ENCODE measurements at places on chromosomes 13 and 19.
A peak's percentile ranks its signal among the peaks of the same experiment; 100 is the strongest.

DNA sequence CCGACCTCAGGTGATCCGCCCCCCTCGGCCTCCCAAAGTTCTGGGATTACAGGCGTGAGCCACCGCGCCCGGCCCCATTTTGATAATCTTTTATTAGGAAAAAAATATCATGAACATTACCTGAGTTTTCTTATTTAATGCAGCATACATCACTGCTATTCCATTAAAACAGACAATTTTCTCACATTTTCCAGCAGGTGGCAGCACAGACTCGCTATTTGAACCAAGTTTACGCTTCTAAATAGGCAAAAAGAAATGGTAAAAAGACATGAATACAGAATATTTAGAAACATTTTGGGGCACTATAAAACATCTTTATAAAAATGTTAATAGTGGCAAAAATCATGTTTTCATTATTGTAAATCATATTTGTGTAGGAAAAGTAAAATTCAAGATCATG is 903.1 kb downstream of the SLITRK6 start:
- peak; percentile 34 for DNase-seq

GRCh38 chr19:39329948-39330347 is 5.9 kb downstream of the GMFG start:
- DNase-seq: no peak

- DNase-seq: no peak
These were observed 90.2 kb downstream of the GPC6 start for GRCh38 chr13:93316841-93317240.

DNA sequence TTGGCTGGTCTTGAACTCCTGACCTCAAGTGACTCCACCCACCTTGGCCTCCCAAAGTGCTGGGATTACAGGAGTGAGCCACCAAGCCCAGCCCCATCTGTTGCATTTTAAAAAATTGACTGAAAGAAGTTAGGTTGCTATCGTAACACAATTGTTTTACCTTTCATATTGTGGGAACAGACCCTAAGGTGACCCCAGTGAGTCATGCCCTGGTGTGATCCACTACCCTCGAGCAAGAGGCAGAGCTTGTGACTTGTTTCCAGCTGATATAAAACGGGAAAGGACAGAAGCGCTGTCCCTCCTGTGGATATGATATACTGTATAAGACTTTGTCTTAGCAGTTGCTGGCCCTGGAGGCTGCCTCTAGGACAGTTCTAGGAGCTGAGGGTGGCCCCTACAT is 308.6 kb downstream of the HS6ST3 start:
- DNase-seq: no peak

- DNase-seq: no peak
These were observed 25.0 kb downstream of the KLF2 start for GRCh38 chr19:16349551-16350152.

DNA sequence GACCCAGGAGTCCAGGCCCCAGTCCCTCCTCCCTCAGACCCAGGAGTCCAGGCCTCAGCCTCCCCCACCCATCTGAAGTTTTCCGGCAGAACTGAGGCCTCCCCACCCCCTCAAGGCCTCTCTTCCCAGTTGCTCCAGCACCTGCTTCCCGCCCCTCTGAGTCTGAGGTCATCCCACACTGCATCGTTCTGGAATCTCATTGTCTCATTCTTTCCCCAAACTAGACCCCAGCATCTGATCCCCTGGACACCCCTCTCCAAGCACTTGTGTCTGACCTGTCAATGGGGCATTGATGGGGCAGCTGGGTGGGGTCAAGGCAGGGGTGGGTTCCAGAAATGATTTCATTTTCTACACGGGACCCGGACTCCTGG is 793 bp upstream of the SBK2 start:
- no peak for DNase-seq

GRCh38 chr13:95117092-95117491 is 184.2 kb downstream of the ABCC4 start:
- DNase-seq: no peak

DNA sequence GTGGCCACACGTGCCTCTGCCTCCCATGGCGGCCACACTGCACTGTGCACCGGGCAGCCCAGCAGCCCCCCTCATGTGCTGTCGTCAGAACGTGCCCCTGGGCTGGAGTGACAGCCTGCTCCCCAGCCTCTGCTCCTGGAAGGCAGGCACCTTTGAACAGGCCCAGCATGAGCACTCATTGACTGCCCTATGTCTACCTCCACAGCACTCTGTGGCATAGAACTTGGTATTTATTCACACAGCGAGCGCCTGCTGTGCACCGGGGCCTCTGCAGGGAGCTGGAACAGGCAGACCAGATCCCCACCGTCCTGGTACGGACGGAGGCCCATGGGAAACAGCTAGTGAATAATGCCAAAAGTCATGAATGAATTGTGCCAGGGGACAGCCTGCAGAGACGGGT is 53.7 kb downstream of the DPF1 start:
- no peak for DNase-seq

DNA sequence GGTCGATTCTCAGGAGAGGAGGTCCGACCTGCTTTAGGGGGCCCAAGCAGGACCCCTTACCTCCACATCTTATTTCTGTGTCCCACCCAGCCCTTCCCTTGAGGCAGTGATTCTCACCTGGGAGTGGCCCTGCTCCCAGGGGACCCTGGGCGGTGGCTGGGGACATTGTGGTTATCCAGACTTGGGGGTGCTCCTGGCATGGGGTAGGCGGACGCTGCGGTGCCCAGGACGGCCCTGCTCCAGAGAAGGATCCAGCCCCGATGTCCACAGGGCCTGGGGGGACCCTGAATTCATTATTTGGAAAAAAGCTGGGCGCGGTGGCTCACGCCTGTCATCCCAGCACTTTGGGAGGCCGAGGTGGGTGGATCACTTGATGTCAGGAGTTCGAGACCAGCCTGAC is 84.4 kb downstream of the GADD45B start:
- DNase-seq: no peak

Data from NCI-H1092 (cell line).